ENCODE measurements at places on chromosomes 2 and 18.

DNA sequence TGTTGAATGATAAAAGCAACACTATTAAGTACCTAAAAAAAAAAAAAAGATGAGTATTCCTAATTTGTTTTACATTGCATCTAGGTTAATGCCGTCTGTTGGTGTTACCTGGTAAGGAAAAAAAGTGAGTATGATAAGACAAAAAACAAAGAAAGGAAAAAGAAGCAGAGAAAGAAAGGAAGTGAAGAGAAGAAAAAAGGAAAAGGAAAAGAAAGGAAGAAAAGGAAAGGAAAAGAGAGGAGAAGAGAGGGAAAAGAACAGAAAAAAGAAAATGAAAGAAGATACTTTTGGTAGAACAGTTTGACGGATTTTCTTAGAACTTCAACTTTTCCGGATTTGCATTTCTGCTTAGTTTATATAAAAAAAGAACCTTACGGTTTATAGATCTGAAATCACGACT is 387.9 kb downstream of the METTL4 start:
- DNase-seq, result no peak

- no peak for DNase-seq
These were observed 52.9 kb downstream of the HNRNPLL start for GRCh38 chr2:38549851-38550250.

DNA sequence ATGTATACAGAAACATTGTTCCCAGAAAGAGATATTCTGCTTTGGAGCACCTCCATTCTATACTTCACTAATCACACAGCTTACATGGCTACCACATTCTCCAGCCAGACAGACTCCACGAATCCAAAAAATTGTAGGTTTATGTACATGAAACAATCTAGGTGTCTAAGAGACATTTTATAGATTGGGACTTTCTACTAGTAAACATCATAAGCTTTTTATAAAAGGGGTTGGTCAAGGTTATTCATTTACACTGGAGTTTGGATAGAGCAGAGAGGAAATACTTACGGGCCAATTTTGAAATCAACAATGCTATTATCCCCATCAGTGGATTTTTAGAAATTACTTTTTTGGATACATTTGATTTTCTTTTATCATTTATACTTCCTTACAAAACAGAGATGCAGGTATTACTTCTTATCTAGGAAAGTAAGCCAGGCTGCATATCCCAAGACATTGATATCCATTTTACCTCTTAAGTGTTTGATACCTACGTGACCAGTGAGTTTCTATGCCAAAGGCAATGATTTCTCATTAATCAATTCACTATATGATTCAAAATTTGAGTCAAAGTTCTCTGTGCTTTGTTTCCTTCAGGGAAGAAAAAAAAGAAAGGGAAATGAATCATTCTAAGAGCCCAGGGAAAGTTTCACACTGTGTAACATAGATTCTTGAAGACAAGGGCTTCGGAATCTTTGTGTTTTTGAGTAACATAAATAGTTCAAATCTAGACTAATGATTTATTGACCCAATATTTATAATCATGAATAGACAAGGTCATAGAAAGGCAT is 140.5 kb downstream of the PTH2R start:
- no peak for DNase-seq

DNA sequence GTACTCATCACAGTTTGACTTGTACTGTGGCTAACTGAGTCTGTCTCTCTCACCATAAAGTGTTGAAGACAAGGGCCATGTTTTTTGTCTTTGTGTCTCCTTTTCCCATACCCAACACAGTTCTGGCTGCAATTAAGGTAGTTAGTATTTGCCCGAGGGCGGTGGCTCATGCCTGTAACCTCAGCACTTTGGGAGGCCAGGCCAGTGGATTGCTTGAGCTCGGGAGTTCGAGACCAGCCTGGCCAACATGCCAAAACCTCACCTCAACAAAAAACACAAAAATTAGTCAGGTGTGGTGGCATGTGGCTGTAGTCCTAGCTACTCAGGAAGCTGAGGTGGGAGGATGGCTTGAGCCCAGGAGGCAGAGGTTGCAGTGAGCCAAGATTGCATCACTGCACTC is 6.9 kb upstream of the KIF3C start:
- no peak for DNase-seq

GRCh38 chr2:150138587-150138986 is 348.9 kb downstream of the RND3 start:
- no peak for DNase-seq

- DNase-seq, result no peak
These were observed 85.6 kb upstream of the HAAO start for GRCh38 chr2:42877936-42878335.

- no peak for DNase-seq
These were observed 46.2 kb upstream of the SERPINE2 start for GRCh38 chr2:224085246-224085645.

GRCh38 chr2:218516614-218517013 is 51.5 kb downstream of the USP37 start:
- no peak for DNase-seq

DNA sequence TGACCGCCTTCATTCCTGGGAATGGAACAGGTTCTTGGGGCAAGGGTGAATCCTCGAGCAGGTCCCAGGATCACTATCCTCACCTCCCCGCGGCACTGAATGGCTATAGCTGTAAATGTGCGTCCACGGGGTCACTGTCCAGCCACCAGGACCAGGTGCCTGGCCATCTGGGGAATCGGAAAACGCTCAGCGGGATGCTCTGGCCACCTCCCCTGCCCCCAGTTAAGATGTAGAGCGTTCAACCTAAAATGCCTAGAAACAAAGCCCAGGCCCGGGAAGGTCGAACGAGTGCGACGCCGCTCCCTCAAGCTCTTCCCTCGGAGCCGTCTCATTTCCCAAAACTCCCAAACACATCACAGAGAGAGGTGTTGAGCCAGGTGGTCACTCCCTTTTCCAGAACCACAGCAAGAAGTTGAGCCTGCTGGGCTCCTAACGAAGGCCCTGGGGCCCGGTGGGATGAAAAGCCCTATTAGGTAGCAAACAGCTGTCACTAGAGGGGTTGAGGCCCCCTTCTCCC is 795 bp upstream of the CAPN10 start:
- no peak for DNase-seq

DNA sequence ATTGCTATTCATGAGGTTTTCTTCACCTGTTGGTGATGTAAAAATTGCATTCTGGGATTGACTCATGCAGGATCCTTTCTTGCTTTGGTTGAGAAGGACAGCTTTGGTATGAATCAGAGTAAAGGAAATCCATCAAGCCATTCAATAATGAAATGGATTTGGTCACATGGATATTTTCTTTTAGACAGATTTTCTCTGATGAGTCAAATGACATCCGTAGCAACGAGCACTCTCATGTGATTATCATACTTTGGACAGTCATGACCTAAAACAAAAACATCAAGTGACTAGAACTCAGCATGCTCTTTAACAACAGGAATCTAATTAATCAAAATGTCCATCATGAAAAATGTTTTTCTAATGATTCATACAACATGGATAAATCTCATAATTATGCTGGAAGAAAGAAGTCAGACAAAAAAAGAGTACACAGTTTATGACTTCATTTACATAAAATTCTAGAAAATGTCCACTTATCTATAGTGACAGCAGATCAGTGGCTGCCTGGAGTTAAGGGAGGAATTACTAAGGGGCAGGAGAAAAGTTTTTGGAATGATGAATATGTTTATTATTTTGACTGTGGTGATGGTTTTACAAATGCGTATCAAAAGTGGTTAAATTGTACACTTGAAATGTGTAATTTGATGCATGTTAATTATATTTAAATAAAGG is 30.7 kb downstream of the TRAK2 start:
- no peak for DNase-seq

- DNase-seq, result no peak
These were observed 360.2 kb downstream of the SETBP1 start for GRCh38 chr18:45040879-45041278.

DNA sequence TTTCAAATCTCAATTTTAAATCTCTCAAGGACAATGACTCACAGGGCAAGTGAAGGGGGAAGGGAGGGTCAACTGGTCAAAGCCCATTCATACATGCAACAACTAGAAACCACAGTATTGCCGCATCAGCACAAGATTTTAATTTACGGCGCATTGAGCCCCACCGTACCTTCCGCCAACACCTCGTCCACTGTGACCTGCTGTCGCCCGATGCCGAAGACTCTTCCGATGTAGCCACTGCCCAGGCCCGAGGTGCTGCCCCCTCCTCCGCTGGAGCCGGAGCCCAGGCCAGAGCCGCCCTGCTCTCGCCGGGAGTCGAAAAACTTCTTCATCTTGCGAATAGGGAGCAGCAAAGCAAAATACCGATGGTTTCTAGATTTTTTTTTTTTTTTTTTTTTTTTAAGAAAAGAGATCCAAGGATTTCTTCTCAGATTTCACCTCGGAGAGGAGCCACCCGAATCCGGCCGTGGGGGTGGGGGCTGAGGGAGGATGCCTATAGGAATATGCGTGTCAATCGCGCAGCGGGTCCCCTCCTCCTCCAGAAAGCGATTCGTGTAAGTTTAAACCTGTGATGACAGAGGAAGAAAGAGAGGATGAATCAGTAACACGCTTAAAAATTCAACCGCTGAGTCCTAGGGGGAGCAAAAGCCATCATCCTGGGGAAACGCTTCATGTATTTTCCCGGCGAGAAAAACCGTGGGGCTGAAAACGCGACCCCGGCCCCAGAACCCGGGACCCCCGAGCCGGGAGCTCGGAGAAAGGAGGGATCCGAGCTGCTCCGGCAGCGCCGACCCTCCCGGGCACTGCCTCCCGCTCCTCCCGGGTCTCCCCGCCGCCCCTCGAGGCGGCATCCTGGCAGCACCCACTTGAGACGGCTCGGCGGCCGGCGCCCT is 584 bp downstream of the AAK1 start:
- no peak for DNase-seq

DNA sequence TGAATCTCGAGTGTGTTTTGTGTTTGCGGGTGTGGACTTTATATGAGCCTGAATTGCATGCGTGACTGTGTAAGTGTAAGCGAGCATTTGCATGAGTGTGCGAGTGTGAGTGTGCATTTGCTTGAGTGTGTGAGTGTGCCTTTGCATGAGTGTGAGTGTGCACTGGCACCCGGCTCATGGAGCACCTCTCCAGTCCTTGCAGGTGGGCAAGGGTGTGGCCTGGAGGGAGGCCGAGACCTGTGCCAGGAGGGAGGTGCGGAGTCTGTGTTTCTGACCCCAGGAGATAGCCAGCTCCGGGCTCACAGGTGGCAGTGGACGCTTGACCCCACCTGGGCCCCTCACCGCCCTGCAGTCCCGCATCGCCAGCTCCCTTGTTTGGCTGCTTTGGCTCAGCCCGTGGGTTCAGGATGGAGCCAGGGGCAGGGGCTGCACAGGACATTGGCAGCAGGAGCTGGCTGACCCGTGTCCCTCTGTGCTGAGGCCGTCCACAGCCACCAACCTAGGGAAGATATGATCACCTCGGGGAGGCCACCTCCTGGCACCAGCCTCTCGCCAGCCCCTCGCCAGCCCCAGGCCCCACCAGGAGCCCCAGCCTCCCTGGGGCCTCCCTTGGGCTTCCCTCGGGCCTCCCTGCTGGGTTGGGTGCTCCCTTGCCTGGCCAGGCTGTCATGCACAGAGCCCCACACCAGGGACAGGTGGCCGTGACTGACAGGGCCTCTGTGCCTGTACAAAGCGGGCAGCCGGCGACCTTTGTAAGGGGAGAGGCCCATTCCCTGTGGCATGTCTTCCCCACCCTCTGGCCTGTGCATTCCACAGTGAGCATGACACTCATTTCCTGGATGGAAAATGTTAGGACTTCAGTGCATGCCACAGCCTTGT is 81.6 kb downstream of the PTGR3 start:
- DNase-seq, result no peak

GRCh38 chr18:6885992-6886796 is 156.7 kb downstream of the ARHGAP28 start:
- no peak for DNase-seq

DNA sequence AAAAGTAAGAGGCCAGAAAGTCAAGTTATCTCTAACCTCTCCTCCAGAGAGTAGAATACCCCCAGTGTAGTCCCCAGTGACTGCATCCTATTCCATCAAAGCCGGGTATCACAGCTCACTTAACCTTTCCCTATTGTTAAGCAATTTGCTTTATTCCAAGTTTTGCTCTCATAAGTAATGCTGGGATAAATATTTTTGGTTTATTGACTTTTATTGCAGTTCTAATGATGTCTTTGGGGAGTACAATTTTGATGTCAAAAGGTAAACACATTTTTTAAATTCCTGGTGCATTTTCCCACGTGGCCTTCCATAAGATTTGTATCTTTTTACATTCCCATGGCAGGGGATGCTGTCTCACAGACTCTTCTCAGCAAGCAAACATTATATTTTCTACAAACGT is 43.3 kb downstream of the CMPK2 start:
- no peak for DNase-seq

DNA sequence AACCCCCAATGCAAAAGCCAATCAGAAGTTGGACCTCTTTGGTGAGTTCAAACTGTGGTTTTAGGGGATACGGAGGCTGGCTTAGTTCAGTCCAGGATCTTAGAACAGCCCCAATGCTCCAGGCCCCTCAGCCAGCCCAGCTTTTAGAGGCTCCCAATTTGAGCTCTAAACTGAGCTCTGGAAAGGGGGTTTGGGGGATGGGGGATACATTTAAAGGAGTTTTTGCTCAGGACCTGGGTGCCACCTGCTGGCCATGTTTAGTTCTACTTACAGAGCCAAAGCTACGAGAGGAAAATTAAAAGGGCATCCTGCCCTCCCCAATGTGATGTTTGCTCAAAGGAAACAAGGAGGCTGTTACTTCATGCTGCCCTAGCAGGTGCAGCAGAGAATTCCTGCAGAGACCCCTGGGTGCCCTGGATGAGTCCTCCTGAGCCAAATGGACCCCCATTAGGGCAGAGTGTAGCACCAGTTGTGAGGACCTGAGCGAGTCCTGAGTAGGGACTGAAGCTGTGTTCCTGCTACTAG is 15.9 kb upstream of the TMEM214 start:
- no peak for DNase-seq

DNA sequence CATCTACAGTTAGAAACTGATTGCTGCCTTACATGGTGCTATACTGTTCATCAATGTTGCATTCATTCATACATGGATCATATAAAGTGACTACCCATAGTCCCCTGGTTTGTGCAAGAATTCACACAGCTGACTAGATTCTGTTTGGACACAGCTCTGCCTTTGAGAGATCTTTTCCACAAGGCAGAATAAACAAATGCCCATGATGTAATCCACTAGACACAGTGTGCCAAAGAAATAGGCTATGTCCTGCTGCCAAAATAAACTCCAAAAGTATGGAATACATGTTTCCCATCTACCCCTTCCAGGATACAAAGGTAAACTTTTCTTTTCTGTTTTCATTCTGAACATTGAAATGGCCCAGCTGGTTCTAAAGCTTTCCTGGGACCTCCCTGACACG is 269.4 kb upstream of the CHAC2 start:
- no peak for DNase-seq

DNA sequence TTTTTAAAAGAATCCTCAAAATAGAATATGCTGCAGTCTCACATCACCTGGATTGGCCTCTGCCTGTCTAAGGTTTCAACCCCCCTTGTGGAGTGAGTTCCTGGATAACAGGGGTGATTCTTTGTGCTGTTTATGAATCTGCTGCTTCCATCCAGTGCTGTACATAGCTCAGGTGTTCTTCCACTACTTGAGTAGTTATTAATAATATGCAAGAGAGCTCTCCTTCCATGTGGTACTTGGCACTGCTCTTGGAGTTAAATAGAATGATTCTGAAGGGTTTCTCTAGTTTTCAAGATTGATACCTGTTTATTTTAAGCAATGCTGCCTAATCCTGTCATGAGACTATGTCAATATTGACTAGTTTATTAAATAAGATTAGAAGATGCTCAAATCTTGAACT is 273.6 kb downstream of the RDH14 start:
- no peak for DNase-seq
